ENCODE measurements at places on chromosomes 1 and 21. TPM values are rescaled to one million over a fixed set of nuclear protein-coding genes. Genes with fewer than 3 reads are reported as not detected.

DNA sequence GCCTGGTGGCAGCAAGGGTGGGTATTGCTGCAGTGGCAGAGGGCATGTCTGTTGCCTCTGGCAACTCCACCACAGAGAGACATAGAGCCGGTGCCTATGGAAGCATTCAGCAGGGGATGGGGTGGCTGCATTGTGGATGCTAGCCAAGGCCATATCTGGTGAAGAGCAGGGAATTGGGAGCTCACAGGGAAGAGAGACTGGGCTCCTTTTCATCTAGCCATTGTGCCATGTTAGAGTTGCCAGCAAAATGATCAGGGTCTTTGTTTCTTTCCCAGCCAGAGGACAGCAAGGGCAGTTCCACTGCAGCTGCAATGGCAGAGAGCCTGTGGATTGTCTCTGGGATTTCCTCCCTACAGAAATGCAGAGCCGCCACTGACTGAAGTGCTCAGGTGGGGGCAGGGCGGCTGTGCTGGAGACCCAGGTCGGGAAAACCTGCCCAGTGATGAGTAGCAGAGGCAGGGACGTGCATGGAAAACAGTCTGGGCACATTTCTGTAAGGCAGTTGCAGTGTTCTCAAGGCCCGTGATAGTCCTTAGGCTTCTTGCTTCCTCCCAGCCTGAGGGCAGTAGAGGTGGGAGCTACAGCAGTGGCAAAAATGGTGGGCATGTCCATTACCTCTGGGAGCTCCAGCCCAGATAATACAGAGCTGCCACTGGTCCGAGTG, 40.2 kb upstream of the CYP4X1 start:
- DNase-seq: no peak

GRCh38 chr1:35857830-35858229, 25.2 kb upstream of the AGO1 start:
- no peak for DNase-seq

DNA sequence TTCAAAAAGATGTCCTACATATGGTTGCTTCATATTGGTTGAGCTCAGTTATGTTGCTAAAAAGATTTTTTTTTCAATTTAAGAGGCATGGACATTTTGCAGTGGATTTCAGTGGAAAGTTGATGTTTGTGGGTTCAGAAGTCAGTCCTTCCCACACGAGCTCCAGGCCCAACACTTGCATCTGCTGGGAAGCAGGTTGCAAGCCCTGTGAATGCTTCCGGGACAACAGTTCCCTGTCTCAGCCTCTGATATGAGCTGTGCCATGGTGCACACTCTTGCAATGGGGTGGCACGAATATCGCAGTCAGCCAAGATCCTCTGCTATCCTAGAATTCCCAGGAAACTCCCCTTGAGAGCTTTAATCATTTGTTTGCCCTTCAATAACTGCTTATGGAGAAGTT, 30.3 kb upstream of the ABCG1 start:
- DNase-seq: no peak

CLEC20A gene
- polyA plus RNA-seq: not detected

LDLRAD2 gene
- 0.05 TPM for polyA plus RNA-seq

C1orf141 gene
- not detected for polyA plus RNA-seq

GRCh38 chr1:234533975-234534876, 55.2 kb upstream of the TARBP1 start:
- no peak for DNase-seq

DNA sequence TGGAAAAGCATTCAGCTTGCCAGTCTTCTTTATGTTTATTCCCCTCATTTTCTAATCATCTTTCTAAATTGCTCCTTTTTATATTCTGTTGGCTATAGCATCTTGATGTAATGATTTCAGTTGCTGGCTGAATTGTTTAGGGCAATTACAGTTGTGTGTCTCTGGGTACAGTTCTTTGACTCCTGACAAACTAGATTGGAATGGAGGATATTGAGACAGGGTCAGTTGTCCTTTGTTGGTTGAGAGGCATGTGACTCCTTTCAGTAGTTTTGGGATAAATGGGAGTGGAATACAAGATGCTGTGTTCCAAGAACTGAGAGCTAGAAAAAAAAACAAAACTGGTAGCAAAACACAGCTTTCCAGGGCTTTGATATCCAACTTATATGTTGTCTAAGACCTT, 1.5 kb downstream of the CENPF start:
- no peak for DNase-seq

DEDD gene
- 25.3 TPM for polyA plus RNA-seq

CHODL gene
- polyA plus RNA-seq: not detected

GRCh38 chr21:36817732-36818450, 119.0 kb downstream of the SIM2 start:
- DNase-seq: no peak

DNA sequence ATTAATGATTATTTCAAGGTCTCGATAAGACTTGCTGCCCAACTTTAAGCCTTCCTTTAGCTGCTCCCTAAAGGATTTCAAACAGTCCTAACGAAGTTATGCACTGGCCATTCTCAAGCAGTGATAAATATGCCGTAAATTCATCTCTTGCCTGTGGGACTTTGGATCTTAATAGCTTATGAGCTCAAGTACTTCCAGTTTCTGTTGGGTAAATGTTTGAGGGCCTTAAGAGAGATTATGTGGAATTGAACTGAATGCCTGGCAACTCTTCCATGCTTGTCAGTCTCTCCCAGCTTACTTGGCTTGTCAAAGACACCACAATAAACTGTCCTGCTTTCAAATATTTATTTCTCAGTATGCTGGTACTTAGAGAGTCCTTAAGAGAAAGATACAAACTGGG, 3.5 kb upstream of the OR10J4 start:
- no peak for DNase-seq

- no peak for DNase-seq
Measured at GRCh38 chr1:94737124-94737998, 82.8 kb upstream of the SLC44A3 start.

SEMA4A gene
- 0.09 TPM for polyA plus RNA-seq

DNA sequence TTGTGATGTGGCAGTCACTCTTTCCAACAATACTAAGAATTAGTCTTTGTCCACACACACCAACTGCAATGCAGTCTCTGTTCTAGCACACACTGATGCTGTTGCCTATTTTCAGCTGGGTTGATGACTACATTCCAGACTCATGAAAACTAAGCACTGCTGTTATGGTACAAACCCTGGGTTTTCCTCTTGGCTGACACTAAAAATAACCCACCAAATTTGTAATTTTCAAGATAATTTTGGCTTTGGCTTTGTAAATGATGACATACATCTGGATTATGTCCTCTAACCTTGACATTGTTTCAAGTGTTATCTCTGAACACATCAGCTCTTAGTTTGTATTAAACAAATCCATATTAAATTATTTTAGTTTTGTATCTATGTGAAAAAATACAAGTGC, 444.8 kb downstream of the PTPRC start:
- no peak for DNase-seq

GRCh38 chr1:17892225-17892624, 137.1 kb downstream of the ACTL8 start:
- no peak for DNase-seq

DNA sequence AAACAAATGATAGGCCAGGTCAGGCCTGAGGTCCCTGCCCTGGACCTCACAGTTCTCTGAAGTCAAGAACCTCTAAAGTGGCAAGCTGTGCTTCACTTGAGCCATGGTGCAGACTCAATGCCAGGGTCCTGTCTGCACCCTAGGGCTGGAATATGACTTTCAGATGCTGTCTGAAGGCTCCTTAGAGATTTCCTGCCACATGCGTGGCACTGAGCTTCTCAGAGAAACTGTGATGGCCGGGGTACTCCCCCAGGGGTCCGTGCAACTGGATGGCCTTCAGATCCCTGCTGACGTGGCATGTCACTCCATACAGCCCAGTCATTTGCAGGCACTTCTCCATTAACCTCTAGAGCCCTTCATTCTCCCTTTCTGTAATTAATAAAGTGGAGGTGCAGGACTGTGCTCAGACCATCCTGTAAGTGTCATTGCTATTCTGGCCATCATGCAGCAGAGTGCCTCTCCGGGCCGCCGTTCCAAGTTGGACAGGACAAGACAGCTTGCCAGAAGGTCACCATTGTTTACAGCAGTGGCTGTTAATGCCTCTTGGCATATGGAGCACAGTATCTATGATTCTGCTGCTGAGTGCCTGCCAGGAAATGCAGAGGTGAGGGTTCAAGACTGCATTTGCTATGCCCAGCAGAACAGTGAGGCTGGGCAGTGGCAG, 205.1 kb upstream of the COA6 start:
- no peak for DNase-seq

DNA sequence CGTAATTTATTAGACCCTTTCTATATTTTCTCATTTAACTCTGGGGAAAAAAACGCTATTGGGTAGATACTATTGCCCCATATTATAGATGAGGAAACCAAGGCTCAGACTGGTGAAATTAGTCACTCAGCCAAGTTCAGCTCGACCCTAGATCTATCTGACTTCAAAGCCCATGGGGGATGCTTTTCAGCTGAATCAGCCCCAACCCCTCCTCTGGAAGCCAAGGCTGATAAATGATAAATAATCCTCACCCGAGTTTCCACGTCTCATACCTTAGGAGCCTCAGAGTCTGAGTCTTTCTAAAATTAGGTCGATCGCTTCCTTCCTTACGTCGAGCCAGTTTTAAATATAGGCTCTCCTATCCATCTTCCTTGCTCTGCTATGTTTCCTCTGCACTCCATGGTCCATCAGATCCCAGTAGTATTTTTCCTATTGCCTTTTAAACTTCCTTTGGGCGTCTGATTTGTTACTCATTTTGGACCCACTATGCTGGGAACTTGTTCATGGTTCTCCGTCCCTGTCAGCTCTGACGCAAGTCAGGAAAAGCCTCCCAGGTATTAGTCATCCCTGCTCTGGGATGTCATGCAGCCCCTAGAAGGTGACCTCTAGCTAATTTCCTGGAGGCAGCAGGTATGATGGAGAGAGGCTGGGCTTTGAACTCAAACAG, 122.8 kb downstream of the PLPP3 start:
- DNase-seq: peak; percentile 67

- no peak for DNase-seq
Measured at GRCh38 chr1:234972411-234973191, 156.0 kb downstream of the TOMM20 start.

- DNase-seq: no peak
Measured at GRCh38 chr1:117670976-117671780, 65.3 kb downstream of the TENT5C start.

DNA sequence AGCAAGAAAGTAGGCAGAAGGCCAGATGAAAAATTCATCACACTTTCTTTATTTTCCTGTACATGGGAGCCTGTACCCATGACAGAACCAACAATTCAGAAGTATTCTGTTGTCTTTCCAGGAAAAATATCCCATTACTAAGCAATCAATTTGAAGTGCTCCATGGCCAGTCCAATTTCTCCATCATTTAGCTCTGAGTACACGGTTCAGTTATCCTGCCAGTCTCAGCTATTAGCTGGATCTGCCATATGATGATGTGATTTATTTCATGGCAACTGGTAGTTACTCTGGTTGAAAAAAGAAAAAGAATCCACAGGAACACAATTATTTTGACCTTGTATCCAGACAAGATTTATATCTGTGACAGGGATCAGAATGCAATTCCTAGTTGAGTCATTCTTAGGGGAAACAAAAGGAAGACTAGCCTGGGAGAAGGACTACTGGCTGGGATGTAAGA, 70.6 kb upstream of the GORAB start:
- DNase-seq: no peak

BMP8B gene
- 2.3 TPM for polyA plus RNA-seq

- no peak for DNase-seq
Measured at GRCh38 chr1:95990033-95990432, 731.6 kb upstream of the PTBP2 start.

DNA sequence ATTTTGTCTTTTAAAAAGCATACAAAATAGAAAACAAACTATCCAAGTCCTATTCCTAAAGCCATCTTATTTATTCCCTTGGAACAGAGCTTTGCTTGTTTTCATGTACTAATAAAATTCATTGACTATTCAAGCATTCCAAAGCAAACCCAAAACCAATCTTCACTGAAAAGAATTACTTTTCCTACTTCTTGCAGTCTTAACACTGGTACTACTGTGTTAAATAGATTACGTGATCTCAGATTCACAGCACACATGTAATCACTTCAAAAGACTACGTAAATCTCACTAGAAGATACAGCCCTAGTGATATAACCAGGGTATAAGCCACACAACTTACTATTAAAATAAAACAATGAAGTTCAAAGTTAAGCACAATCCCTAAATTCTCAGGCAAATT, 39.0 kb downstream of the ZZZ3 start:
- no peak for DNase-seq

DNA sequence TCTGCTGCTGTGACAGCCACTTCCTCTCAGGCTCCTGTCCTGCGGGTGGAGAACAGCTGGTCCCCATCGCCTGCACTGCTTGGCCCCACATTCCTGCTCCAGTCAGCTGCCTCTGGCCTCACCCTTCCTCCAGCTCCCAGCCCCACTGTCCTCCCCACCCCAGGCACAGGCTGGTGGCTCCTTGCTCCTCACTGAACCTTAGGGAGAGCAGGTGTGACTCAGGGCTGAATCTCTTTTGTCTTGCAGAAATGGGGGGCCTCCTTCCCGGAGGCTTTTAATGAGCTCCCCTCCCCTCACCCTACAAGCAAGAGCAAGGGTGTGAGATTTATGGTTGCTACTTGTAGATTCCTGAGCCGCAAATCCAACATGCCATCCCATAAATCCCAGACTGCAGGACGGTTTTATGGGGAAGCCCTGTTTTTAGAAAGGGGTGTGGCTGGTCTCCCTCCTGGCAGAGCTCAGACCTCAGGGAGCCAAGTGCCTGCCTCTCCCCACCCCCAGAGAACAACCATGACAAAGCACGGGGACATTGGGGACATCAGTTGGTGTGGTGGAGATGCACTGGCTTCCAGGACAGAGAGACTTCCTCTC, 15.2 kb downstream of the CDK18 start:
- DNase-seq: no peak

DNA sequence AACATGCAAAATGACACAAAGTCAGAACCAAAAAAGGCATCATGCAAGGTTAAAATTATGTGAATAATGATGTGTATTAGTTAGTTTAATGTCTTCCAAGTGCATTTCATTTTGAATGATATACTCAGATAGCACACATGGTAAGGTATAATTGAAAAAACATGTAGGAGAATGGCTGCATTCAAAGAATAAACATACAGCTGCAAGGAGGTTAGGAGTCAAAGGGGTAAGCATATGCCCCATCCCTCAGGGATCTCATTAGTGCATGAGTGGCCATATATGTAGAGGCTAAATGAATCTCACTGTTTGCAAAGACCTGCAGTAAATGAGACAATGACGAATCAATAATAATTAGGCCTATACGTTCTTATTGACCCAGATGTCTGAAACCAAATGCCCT, 179.7 kb upstream of the HOOK1 start:
- no peak for DNase-seq

DNA sequence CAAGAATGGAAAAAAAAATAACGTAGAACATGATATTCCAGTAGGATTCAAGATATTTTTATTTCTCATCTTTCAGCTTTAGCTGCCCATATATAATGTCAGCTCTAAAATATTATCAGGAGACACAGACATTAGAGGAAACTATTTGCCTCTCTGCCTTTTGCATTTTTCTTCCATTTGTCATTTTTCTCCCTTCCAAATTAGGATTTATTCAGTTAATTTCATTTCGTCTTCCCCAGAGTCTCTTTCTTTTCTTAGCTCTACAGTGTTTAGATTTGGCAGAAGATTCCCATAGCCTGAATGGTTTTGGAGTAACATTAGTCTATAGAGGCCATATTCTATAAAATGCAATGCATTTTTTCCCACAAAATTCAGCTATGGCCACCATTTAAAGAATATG, 5.1 kb upstream of the ENAH start:
- no peak for DNase-seq

All from A549 (cell line).